ENCODE measurements at places on chromosomes 7 and 10.
A peak's percentile ranks its signal among the peaks of the same experiment; 100 is the strongest.

DNA sequence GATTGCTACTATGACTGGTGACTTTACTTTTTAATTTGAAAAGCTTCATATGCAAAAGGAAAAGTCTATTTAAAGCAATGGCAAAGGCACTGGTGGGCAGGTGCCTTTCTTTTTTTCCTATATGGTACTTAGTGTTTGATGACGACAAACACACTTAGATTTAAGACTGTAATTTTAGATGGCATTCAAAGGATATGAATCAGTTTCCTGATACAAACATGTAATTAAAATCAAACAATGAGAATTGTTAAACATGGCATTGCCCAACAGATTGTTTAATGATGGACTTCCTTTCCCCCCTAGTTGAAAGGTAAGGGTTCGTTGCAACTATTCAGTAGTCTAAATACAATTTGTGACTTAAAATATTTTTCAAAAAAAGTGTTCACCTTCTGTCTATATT, 106.5 kb upstream of the SEMA3C start:
- no peak for DNase-seq

DNA sequence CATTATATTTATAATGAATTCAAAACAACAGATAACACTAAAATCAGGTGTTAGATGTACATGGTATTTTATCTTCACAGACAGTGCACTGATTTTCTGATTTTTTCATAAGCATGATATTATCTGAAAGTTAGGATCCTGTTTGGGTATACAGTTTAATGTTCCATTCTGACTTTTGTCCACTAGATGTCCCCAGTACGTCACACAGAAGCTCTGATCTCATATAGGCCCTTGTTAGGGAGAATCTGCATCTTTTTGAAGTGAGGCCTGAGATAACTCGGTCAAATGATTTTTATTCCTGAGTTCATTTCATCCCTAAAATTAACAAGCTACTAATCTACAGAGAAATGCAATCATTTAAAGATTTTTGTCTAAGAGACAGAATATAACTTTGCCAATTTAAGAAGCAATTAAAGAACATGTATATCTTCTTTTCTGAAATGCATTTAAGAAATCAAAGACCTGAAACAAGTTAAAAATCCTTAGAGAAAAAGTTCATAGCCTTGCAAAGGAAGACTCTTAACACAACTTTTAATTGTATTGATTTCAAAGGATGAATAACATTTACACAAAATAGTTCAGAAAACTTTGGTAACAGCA, 72.0 kb upstream of the TES start:
- DNase-seq = no peak

GRCh38 chr10:58590152-58590840, 77.6 kb downstream of the BICC1 start:
- DNase-seq = no peak

DNA sequence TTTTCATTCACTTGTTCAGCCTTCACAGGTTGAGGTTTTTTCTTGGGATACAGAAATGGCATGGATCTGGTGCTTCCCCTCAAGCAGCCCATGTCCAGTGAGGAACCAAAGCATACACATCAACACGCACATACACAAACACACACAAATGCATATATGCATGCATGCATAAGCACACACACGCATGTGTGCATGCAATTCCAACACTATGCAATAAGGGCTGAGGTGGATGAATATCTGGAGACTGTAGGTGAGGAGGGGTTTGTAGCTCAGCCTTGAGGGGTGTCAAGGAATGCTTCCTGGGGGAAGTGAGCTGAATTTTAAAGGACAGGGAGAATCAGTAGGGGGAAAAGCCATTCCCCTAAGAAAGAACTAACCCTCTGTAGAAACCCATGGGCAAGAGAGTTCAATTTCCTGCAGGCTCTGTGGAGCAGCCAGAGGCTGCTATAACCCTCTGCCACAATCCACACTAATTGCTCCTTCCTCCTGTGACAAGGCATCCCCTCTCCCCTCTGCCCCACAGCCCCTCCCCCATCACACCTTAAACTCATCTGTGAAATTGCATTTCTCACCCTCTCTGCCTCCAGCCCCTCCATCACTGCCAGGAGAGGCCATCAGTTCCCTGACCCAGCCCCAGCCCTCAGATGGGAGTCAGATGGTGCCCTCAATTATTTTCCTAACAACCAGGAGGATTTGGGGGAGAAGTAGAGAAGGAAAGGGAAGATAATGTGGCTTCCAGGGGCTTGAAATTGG, 316.4 kb downstream of the RPS24 start:
- DNase-seq = no peak

GRCh38 chr7:96246919-96247318, 75.0 kb downstream of the SLC25A13 start:
- no peak for DNase-seq

DNA sequence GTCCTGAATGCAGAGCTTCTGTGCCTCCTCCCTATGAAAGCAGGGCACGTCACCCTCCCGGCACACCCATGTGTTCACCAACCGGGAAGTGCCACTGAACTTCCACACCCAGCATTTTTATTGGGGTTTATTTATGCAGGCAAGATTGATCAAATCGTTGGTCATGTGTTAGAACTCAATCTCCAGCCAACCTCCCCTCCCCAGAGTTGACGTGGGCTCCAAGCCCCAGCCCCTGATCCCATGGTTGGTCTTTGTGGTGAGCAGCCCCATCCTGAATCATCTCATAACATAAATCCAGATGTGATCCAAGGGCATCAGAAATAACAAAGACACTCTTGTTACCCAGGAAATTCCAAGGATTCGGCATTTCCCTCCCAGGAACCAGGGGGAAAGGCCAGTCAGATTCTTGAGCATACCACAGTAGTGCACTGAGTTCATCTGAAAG, 151.2 kb downstream of the TPST1 start:
- no peak for DNase-seq

DNA sequence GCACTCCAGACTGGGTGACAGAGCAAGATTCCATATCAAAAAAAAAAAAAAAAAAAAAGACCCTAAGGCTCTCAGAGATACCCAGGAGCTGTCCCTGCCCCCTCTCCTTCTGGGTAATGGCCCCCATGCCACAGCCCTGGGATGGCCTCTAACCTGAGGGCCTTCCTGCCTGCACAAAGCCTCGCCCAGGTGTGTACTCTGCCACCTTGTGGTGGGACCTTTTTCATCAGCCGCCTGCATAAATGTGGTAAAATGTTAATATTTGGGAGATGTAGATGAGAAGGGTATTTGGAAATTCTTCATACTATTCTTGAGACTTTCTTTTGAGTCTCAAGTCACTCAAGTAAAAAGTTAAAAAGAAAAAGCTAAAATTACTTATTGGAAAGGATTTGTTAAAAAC, 46.3 kb upstream of the RNF216 start:
- DNase-seq = no peak

- no peak for DNase-seq
These were observed 43.0 kb upstream of the RPA3 start for GRCh38 chr7:7761340-7761973.

DNA sequence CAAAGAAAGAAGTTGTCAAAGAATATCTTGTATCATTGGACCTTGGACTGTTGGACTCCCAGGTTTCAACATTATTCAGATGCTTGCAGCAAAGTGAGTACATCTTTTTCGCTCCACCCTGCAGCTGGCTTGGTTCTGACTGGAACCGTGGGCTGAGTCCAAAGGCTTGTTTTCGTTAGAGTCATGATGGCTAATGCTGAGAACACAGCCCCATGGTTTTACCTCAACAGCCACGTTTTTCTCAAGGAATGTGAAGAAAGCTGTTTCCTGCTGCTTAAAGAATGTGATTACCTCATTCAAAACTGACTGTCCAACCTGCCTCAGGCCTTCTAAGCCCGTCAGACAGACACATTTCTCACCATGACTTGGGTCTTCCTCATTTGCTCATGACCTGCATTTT, 69.5 kb downstream of the STEAP1B start:
- no peak for DNase-seq

- DNase-seq = no peak
These were observed 53.0 kb downstream of the SP4 start for GRCh38 chr7:21480693-21481403.

- no peak for DNase-seq
These were observed 6.5 kb downstream of the HIPK2 start for GRCh38 chr7:139771001-139771956.

- no peak for DNase-seq
These were observed 51.5 kb upstream of the OSBPL3 start for GRCh38 chr7:25031432-25031831.

GRCh38 chr10:119473771-119474170, 68.7 kb downstream of the RGS10 start:
- no peak for DNase-seq

GRCh38 chr7:11557627-11558026, 274.4 kb downstream of the THSD7A start:
- no peak for DNase-seq

DNA sequence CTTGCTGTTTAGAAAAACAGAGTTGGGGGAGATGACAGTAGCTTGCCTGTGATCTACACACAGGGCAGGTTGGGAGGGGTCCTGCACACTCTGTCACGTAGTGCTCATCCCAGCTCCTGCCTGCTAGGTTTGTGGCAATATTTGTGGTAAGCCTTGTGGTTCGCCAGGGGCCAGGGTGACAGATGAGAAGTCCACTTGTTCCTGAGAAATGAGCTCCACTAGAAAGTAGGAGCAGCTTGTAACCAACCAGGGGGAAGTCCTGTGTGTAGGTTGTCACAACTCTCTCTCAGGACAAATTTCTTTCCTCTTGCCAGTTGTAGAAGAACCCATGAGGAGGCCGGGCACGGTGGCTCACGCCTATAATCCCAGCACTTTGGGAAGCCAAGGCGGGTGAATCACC, 147.0 kb downstream of the TCF7L2 start:
- DNase-seq = no peak

GRCh38 chr10:110304394-110304779, 333 bp downstream of the SMNDC1 start:
- DNase-seq = peak; percentile 46

- DNase-seq = no peak
These were observed 42.4 kb downstream of the STRA8 start for GRCh38 chr7:135275971-135276580.

DNA sequence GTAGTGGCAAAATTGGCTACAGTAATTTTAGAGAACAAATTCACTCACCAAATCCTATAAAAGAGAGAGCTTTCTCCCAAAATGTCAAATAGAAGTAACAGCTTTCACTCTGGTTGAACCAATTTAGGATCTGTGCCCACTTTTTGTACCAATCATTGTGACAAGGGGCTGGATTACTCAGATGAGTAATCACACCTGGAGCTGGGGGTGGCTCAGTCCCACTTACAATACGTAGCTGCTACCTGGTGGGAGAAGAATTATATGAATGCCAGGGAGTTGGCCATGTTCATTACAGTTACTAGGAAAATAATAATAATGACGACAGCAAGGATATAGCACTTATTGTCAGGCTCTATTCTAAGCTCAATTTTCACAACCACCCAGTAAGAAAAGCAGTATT, 23.4 kb upstream of the SLC26A3 start:
- no peak for DNase-seq

- DNase-seq = no peak
These were observed 289.4 kb upstream of the SP8 start for GRCh38 chr7:21076054-21076453.

- no peak for DNase-seq
These were observed 4.1 kb upstream of the CPA4 start for GRCh38 chr7:130288829-130289228.

GRCh38 chr7:27546610-27547009, 116.1 kb downstream of the HIBADH start:
- DNase-seq = no peak

DNA sequence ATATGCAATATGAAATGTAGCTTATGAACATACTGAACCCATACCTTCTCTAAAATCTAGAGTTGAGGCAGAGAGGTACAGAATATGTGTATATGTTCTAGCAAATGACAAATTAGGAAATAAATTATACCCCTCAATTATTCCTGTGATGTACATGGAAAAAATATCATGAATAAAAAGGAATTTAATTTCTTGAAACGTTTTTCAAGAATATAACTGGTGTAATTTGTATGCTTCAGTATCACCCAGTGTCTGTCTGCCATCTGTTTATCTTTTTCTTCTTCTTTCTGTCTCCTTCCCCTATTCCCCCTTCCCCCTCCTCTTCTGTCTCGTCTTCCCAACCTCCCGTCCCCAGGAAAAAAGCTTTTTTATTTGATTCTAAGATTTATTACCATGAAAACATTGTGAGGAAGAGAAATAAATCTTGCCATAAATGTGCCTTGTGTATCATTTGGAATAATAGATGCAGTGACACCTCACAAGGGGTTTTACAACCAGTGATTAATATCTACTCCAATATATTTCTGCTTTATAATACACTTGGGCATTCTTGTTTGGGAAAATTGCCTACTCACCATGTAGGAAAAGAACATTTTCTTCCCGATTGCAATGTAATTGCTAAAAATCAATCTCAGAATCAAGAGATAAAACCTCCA, 12.2 kb downstream of the LANCL2 start:
- DNase-seq = no peak

GRCh38 chr10:72030762-72031543, 57.4 kb downstream of the SPOCK2 start:
- no peak for DNase-seq

- no peak for DNase-seq
These were observed 36.9 kb downstream of the ENTPD1 start for GRCh38 chr10:95792874-95793285.

GRCh38 chr7:134811765-134812164, 32.3 kb downstream of the CALD1 start:
- DNase-seq = no peak

GRCh38 chr7:150335774-150336112, 5.7 kb downstream of the RARRES2 start:
- DNase-seq = no peak

GRCh38 chr7:51255536-51256208, 60.9 kb downstream of the COBL start:
- no peak for DNase-seq

Measured in GM12892 (cell line).